ENCODE measurements at places on chromosomes 7 and 10.

DNA sequence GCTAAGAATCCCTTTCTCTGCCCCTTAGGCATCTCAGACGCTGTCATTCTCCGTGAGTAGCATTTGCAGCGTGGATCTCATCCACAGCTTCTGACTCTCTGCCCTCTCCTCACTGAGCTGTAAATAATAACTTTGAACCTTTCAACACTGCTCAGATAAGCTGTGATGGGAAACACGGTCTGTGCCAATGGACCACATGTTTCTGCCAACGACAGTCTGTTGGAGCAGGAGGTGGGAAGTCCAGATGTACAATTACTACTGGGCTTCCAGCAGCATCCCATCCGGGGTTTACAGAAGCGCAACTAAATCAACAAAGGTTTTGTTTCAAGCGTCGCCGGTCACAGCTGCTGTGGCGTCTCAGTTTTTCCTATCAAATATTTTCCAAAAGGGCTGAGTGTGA, 1110.6 kb downstream of the TYW1 start:
- no peak for DNase-seq

- no peak for DNase-seq
Observed at GRCh38 chr10:51403521-51403920, 295.9 kb downstream of the CSTF2T start.

GRCh38 chr10:96532523-96532922, 18.8 kb upstream of the TLL2 start:
- no peak for DNase-seq

GRCh38 chr7:140212100-140212881, 35.5 kb upstream of the KDM7A start:
- DNase-seq = no peak
